ENCODE measurements at places on chromosomes 11 and 22.

DNA sequence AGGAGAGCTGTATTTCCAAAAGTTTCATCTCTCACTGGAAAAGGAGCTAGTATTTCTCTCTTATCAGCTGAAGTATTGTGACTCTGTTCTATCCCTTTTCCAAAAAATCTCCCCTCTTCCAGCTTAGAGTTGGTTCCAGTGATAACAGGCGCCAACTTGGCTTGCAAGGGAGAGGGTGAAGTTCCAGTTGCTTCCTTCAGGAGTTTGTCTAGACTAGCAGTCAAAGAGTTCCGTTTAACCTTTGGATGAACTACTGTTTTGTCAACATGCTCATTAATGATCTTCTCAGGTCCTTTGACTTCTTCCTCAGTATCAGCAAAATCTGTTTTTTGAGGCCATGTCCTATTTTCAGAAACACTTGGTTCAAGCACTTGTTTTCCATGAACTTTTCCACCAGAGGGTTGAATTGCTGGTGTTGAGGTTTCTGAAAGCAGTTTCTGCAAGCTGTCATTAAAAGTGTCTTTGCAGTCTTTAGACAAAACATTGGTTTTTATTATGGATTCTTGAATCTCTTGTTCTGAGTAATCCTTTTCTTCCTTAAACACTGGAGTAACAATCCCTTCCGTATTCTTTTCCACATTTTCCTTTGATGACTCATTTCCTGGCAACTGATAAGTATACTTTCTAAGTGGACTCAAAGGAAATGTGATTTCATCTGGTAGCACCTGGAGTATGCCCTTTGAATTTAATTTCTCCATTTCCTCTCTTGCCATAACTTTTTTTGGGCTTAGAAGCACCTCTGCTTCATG lies 39.7 kb upstream of the CCDC89 start:
- DNase-seq, result no peak

GRCh38 chr22:38172832-38173640 lies 8.6 kb downstream of the PLA2G6 start:
- DNase-seq, result peak; percentile 17

- no peak for DNase-seq
These were observed 58.9 kb downstream of the CLPB start for GRCh38 chr11:72375241-72375960.

GRCh38 chr11:64772303-64773018 lies 5.9 kb downstream of the SF1 start:
- no peak for DNase-seq
